ENCODE measurements at places on chromosomes 2 and 18.
A peak's percentile ranks its signal among the peaks of the same experiment; 100 is the strongest.

DNA sequence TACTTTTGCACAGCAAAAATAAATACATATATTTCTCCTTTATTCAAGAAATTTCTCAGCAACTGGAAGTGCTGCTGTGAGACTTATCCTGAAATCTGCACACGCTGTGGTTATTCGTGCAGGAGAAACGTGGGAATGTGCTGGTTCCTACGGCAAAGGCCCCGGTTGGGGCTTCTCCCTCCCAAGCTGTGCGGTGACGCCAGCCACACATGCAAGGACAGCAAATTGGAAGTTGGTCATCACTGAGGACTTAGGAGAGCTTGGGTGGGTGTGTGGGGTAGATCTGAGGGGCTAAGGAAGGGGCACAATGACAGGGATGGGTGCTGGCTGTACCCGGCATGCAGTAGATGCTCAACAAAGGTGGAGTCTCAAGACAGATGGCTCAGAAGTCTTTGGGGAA, 16.5 kb upstream of the MTCL1 start:
- no peak for DNase-seq

- DNase-seq = no peak
Observed at GRCh38 chr2:18791172-18791797, 201.9 kb upstream of the NT5C1B start.

DNA sequence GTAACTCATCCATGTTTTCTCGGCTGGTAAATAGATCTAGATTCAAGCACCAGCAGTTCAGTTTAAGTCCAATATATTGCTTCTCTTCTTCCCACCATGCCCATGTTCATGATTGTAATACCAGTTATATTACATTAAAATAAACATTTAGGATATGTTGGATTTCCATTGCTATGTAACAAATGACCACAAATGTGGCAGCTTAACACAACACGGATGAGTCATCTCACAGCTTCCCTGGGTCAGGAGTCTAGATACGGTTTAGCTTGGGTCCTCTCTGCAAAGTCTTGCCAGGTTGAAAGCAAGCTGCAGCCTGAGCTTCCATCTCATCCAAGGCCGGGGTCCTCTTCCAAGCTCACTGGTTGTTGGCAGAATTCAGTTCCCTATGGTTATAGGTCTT, 39.4 kb upstream of the SMAD2 start:
- peak; percentile 10 for DNase-seq

- peak; percentile 87 for DNase-seq
Observed at GRCh38 chr2:191247381-191248057, 2.3 kb downstream of the MYO1B start.

DNA sequence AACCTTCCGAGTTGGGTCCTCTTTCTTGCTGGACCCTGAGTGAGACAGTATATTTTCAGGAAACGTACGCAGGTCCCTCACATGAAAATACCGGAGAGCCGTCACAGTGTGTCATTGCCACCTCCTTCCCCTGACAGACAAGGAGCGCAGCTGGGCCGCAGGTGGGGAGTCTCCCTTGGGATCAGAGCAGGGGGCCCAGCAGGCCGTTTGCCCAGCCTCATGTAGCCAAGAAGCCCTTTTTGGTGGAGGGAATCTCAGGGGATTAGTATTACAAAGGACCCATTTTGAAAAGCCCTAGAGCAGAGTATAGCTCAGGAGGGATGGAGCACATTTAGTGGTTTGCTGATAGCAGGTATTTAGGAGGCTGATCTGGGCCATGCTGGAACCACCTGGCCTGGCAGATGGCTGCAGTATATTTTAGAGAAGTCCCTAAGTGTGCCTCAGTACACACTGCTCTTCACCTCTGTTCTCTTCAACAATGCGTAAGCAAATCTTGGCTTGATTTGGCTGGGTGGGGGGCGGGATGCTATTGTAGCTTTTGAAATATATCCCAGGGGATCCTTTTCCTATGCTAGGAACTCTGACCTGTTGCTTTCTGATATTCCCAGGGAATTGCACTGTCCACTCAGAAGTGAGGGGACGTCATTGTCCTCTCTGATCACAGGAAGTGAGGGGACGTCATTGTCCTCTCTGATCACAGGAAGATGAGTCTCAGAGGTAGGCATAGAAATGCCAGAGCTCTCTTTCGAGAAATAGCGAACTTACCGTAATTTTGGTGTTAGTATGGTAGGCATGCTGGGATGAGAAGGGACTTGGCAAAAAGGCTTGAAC, 171.9 kb downstream of the HRH4 start:
- DNase-seq = no peak

GRCh38 chr2:7969756-7970515, 711.9 kb upstream of the ID2 start:
- no peak for DNase-seq

DNA sequence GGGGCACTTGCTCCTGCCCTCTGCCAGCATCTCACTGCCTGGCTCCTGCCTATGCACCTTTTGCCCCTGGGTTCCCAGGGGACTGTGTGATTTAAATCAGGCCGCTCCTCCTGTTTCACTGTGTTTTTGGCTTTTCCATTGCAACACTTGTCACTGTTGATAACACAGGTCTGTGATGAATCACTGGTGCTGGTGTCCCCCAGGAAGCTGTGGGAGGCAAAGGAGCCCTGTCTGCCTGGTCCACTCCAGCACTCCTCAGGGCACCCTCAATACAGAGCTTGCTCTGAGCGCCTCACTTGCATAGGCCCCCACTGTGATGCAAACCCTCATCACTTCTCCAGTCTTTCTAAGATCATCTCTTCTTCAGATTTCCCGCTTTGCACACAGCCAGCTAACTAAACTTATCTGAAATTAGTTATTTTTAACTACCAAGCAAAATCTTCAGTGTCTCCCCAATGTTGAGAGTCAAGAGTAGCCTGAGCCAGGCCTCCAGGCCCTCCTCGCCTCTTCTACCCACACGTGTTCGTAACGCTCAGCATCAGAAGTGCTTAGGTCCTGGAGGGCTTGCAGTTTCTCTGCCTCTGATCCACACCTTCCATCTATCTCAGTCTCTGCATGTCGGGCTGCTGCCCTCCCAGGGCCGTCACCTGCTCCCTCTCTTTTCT, 2.8 kb downstream of the TMEM18 start:
- peak; percentile 10 for DNase-seq

GRCh38 chr18:30915336-30915988, 127.1 kb downstream of the DSC3 start:
- DNase-seq = no peak

- DNase-seq = no peak
Observed at GRCh38 chr2:114400890-114401289, 41.6 kb upstream of the DPP10 start.

DNA sequence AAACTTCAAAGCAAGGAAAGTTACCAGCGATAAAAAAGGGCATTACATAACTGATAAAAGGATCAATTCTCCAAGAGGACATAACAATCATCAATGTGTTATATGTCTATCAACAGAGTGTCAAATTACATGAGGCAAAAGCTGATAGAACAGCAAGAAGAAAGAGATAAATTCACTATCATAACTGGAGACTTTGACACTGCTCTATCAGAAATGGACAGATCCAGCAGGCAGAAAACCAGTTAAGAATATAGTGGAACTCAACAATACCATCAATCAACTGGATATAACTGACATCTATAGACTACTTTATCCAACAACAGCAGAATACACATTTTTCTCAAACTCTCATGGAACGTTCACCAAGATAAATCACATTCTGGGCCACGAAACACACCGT, 65.0 kb downstream of the ROCK2 start:
- no peak for DNase-seq

GRCh38 chr2:125643128-125643527, 1012.8 kb upstream of the GYPC start:
- no peak for DNase-seq

DNA sequence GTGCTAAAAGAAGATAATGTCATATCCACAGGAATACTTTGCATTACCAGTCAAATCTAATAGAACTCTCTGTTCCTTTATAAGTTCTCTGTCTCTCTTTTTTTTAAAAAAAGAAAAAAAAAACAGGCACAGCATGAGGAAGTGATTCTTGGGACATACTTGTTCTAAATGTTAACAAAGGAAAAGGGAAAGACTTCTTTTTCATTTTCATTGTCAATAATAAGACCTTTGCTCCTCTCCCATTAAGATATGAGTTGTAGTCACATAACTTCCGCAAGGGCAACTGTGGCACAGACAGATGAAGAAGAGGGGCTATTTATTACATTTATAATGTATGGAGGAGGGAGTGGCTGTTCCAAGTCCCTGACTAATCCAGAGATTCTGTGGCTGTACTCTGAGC, 4.7 kb downstream of the CD302 start:
- DNase-seq = no peak

- DNase-seq = no peak
Observed at GRCh38 chr2:172555272-172555521, 693 bp upstream of the PDK1 start.

- DNase-seq = no peak
Observed at GRCh38 chr2:239376942-239377531, 23.8 kb downstream of the HDAC4 start.

DNA sequence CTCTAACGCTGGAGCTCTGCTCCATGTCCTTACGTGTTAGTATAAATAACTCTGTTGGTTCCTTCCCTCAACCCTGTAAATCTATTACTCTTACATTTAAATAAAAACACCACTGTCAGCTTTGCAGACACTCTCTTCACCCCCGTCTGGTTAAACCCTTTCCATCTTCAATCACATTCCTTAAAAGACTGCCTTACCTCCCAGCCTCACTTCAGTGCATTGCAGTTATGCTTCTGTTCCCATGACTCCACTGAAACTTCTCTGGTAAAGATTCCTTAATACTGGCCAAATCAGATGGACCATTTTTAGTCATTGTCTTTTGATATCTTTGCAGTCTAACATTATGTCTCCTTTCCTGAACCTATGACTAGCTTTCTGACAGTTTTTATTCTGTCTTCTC, 61.7 kb downstream of the EML4 start:
- DNase-seq = peak; percentile 18

- DNase-seq = no peak
Observed at GRCh38 chr2:23706613-23707078, 220.3 kb downstream of the ATAD2B start.

DNA sequence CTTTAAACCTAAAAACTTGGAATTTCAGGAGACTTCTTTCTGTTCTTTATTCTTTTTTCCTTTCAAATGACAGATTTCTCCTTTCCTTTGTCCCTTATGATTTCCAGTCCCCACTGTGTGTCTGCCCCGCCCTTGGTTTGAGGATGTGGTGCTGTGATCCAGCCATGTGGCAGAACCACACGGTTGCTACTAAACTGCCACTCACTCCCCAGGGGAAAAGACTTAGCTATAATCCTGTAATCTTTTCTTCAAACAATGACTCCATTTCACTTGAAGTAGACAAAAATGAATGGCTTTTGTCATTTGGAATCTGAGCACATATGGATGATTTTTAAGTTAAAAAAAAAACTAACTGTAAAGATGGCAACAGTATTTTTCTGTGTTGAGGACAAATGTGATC, 76.2 kb upstream of the STAM2 start:
- no peak for DNase-seq

GRCh38 chr2:159573294-159573693, 43.1 kb downstream of the BAZ2B start:
- no peak for DNase-seq

Data from cardiac fibroblast (primary cell).